ENCODE measurements at places on chromosomes 7 and 10.

- peak; percentile 19 for DNase-seq
These were observed 104.3 kb downstream of the TCERG1L start for GRCh38 chr10:131207176-131207575.

- DNase-seq: no peak
These were observed 323.0 kb upstream of the LRGUK start for GRCh38 chr7:133804127-133804526.

GRCh38 chr10:49768329-49768728 is 6.2 kb upstream of the OGDHL start:
- no peak for DNase-seq

- no peak for DNase-seq
These were observed 6.8 kb upstream of the SPOCK2 start for GRCh38 chr10:72095195-72095594.

GRCh38 chr10:26939290-26939961 is 78.7 kb upstream of the ABI1 start:
- no peak for DNase-seq

- no peak for DNase-seq
These were observed 332.6 kb upstream of the GHITM start for GRCh38 chr10:83806717-83807116.

Data from RWPE2 (cell line).